Mesothelial cell of epicardium (in vitro differentiated cells): ENCODE measurements at places on chromosomes 1 and 21.

GRCh38 chr1:52059321-52059720, 3.2 kb downstream of the BTF3L4 start:
- DNase-seq: no peak

DNA sequence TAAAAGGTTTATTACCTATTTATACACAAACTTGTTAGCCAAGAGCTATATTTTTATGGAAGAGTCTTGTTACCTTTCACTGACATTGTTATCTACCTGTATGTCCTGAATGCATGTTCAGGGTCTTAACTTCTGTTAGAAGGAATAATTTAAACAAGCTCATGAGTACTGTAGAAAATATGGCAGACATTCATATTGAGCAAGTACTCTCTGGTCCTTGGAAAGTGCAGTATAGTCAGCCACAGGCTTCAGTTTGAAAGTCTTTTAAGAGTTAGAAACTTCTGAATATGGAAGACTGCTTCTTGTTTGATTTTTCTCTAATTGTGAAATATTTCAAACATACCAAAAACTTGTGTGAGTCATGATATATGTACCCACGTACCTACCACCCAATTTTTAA, 16.6 kb downstream of the DIP2A start:
- no peak for DNase-seq

DNA sequence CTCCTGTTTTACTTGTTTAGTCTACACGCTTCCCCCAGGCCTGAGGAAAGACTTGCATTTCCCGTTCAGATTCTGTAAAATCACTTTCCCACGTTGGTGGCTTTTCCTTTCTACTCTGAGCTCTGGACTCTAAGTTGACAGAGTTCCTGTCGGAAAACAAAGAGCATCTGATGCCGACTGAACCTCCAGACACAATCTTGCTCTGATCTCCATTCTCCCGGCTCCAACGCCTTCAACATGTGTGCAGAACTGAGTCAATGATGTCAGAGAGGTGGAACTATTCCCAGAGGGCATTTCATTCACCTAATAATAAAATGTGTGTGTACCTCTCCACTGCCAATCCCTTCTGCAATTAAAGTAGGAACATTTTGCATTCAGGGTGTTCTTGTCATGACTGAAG, 147.7 kb downstream of the MIS18A start:
- no peak for DNase-seq

DNA sequence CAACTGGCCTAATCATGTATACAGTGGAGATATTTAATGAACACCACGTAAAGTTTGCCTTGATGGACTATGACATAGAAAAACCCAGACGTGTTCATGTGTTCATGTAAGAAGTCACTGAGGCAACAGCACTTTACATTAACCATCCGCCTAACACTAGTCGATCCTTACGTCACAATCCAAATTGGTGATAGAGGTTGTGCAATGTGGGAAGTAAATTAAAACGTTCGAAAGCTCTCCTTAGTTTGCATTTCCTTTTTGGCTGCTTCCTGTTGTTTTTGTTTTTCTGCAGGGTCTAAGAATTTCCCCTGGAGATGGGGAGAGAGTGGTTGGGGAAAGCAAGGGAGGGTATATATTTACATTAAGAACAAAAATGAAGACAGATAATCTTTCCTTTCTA, 587.5 kb upstream of the ADGRL2 start:
- no peak for DNase-seq

DNA sequence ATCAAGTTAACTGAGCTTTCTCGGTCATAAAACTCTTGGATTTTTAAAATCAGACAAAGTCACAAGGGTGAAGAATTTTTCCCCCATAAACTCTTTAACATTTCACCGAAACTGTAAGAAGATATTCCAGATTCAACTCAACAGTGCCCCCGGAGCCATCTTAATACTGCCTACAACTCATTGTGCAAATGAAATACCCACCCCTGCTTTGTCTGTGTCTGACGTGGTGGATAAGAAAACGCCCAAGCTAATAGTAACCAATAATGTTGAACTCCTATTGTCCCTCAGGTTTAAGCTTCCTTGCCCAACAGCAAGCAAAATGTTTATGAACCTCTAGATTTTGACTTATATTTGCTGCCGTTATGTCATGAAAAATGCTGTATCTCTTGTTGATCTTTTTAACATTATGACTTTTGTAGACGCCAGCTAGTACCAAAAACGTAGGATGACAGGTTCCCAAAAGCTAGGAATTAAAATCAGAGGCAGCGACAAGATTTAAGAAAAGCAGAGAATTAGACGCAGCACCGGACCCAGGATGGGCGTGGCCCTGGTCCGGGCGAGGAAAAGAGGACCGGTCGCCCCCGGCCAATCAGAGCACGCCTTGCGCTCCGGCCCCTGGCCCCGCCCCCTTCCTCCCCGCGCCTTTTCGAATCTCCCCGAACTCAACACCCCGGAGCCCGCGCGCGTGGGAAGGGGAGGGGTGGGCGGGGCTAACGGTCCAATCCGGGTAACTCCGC, 1.1 kb downstream of the STMN1 start:
- DNase-seq: peak; percentile 92

GRCh38 chr1:151855933-151856332, 2.4 kb upstream of the THEM5 start:
- DNase-seq: no peak

DNA sequence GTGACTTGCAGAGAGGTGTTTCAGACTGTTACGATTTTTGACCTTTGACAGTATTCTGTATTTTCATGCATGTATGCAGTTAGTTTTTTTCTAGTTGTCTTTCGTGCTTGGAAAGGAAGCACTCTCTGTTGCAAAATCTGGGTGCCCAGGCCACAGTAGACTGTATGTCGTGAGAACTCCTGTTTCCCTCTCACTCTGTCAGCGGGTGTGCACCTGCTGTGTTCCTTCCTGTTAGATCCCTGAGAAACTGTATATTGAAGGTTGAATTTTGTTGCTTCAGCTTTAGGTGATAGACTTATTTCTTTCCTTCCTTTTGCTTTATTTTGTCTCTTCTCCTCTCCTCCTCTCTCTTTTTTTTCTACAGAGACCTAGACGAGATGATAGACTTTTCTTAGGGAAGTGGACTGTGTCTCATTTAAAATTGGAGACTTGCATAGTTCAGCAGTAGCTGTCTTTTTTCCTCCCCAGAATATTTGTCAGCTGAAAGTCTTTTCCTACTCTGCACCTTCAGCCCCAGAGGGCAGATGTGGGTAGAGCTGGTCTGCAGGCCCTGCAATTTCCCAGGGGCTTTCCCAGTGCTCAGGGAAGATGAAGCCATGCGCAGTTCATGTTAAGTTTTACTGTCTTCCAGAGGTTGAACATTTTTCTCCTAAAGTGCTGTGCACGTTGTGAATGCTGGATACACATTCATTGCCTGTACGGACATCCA, 1.4 kb downstream of the TRAPPC10 start:
- DNase-seq: no peak

GRCh38 chr1:11566042-11566850, 87.3 kb downstream of the DISP3 start:
- no peak for DNase-seq

- no peak for DNase-seq
These were observed 94.6 kb downstream of the ATP6V1G3 start for GRCh38 chr1:198445872-198446271.

DNA sequence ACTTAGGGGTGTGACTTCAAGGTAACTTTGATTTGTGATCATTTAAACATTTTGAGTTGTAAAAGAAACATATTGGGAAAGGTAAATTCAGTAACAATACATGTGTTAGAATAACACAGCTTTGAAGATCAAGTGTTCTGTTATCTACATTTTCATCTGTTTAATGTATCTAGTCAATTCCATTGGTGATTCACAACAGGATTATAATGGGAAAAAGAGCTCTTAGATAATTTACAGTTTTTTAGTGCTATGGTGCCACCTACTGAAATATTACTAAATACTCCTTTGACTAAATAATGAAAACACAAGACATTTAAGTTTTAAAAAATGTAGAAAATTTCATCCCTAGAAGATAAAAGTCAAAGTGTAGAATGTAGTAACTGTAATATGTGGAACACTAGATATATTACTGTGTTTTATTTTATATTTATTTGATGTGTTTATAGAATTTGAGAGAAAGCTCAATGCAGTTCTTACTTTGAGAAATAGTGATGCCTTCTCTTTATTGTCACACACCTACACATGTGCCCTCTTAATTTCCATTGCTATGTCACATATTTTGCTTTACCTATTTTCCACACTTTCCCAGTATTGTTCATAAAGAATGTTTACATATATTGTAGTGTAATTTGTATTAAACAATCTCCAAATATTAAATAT, 47.4 kb downstream of the PTPRC start:
- DNase-seq: no peak

DNA sequence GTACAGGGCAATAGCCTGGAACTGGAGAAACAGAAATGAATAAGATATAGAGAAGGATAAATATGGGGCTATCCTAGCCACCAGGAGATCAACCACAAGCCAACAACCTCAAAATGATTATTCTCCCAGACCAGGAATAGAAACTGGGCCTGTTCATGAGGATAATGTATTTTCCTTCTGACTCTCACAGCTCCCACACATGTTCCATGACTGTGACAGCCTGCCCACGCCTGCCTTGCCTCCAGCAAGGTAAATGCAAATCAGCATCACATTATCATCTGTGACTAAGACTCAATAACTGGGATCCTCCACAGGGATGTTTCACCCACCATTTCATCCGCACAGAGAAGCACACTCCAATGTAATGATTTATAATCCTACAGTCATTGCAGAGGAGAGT, 3.3 kb downstream of the ENSA start:
- DNase-seq: no peak

- DNase-seq: no peak
These were observed 48.5 kb downstream of the GNG4 start for GRCh38 chr1:235601104-235601503.

GRCh38 chr1:97252076-97252475, 530.5 kb downstream of the PTBP2 start:
- no peak for DNase-seq

GRCh38 chr21:42676808-42677207, 23.4 kb downstream of the PDE9A start:
- DNase-seq: no peak

DNA sequence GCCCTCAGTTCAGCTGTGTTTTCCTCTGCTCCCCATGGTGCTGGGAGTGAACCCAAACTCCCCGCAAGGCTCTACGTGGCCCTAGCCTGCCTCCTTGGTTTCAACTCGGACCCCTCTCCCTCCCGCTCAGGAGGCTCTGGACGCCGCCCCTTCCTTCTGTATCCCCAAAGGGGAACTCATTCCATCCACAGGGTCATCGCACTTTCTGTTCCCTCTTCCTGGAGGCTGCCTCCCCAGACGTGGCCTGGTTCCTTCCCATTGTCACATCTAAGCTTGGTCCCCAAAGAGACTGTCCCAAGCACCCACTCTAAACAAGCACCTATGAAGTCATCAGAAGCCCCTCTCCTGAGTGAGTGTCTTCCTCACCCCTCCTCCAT, 10.9 kb downstream of the KCNAB2 start:
- DNase-seq: no peak

DNA sequence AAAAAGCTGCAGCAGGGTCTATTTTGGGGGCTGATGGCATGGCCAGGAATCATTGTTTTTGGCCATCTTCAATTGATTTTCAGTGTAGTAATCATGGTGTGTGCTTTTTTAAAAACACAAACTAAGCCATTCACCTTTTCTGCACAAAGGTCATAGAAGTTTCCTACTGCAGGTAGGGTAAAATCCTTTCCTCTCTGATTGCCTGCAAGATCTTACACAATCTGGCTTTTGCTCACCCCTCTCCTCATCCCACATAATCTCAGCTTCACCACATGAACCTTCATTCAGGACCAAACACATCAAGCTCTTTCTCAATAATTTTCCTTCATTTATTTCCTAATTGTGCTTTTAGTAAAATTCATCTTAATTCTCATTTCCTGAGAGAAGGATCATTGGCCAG, 38.3 kb upstream of the GBP5 start:
- no peak for DNase-seq

DNA sequence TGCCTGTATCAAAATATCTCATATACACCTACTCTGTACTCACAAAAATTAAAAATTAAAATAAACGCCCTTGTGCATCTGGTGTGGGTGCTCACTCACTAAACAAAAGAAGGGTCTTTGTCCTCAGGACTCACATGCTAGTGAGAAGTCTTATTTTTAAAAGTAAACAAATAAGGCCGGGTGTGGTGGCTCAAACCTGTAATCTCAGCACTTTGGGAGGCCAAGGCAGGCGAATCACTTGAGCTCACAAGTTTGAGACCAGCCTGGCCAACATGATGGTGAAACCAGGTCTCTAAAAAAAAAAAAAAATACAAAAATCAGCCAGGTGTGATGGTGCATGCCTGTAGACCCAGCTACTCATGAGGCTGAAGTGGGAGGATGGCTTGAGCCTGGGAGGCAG, 51.5 kb downstream of the BCAR3 start:
- DNase-seq: no peak

DNA sequence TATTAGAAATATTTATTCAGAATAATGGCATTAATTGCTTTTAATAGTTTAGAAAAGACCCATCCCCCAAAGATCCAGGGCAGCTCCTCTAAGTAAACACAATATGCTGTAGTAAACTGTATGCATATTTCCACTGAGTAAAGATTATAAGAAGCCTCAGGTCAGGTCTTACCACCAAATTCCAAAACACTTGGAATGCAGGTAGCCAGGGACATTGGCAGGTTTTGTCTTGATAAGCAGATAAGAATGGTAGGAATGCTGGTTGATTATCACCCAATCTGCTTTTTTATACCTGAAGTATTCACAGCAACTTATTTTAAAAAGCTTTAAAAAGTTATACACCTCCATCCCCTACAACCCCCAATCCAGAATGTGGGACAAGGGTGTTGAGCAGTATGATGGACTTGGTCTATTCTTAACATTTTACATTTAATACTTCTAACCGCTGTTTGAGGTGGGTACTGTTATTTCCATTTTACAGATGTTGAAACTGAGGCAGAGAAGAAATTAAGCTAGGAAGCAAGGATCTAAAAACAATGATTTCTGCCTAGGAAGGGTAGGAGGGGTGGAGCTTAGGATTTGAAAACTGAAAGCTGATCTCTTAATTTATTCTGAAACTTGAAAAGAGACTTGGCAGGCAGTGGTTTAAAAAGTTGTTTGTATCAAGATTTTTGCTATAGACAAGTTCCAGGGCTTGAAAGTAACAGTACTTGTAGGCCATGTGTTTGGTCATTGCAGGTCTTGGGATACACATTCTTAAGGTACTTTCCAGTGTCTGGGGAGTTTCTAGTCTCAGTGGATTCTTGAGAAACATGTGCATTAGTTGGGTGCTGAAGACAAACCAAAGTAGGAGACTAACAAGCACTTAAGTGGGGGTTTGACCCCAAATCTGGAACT, 15.6 kb upstream of the THEM4 start:
- DNase-seq: no peak
